Left renal pelvis (tissue), 4 donors: ENCODE measurements at places on chromosomes 7 and 10. TPM values are rescaled to one million over a fixed set of nuclear protein-coding genes. Genes with fewer than 3 reads are reported as not detected.

FANK1 gene
- polyA plus RNA-seq: 2.5 TPM

IMMP2L gene
- polyA plus RNA-seq: 41.5 TPM

PDE6C gene
- 0.67 TPM for polyA plus RNA-seq

CYP2W1 gene
- polyA plus RNA-seq: 1.9 TPM

TET1 gene
- 9.5 TPM for polyA plus RNA-seq

GRCh38 chr10:59626523-59626869 lies 83.2 kb downstream of the SLC16A9 start:
- no peak for DNase-seq

DNA sequence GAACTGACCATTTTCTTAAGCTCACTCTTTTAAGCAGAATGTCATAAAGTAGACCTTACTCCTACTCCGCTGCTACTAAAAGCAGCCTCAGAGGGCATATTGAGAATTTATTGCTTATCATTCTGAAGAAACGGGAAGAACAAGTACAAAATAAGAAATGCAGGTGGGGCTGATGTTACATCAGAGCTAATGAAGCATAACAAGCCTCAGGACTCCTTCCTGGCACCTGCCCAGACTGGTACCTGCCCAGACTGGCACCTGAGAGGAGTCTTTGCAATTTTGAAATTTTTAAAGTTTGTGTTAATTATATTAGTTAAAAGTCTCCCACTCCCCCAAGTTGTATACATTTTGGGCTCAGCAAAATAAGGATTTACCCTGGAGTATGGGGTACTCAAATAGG lies 162.4 kb downstream of the SEMA3E start:
- no peak for DNase-seq

DNA sequence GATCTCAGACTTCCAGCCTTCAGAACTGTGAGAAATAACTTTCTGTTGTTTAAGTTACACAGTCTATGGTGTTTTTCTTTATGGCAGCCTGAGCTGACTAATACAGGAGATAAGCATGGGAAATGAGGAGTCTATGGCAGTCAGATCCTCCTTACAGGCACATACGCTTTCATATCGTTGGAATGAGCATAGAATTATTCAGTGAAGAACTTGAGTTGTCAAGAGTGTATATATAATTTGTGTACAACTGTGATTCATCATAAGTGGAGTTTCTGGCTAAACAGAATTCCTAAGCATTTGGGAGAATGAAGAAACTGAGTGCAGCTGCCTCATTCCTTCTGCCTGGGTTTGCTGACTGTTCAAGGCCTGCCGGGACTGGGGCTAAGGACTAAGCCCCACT lies 516.7 kb downstream of the ADRA2A start:
- DNase-seq: no peak

- DNase-seq: no peak
Observed at GRCh38 chr7:110400411-110400810, 690.5 kb upstream of the LRRN3 start.

DNA sequence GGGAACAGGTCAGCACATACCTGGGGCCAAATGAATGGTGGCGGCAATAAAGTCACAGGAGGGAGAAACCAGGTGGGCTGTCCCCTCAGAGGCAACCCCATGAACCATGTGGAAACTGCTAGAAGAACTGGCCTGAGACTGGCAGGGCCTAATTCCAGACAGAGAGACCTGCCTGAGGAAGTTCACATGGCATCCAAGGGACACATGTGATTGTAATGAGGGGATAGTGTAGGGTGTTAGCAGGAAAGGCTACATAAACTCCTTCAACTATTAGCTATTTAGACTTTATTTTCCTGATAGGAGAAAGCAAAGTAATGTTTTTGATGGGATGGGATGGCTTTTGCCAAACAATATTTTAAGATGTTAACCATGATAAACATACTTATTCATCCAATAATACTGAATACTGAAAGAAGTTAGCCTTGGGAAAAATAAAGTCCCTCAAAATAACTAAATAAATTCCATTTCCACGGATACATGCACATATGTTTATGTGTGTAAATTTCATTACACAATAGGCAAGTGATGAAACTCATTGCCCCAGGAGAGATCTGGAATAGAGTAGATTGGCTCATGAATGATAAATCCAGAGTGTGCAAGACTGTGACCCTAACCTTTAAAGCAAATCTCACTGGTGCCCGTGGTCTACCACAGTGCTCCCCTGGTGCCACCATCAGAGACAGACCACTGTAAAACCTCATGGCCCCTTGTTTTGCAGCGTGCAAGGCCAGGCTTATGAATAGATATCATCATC lies 137.0 kb downstream of the NRF1 start:
- no peak for DNase-seq

DNA sequence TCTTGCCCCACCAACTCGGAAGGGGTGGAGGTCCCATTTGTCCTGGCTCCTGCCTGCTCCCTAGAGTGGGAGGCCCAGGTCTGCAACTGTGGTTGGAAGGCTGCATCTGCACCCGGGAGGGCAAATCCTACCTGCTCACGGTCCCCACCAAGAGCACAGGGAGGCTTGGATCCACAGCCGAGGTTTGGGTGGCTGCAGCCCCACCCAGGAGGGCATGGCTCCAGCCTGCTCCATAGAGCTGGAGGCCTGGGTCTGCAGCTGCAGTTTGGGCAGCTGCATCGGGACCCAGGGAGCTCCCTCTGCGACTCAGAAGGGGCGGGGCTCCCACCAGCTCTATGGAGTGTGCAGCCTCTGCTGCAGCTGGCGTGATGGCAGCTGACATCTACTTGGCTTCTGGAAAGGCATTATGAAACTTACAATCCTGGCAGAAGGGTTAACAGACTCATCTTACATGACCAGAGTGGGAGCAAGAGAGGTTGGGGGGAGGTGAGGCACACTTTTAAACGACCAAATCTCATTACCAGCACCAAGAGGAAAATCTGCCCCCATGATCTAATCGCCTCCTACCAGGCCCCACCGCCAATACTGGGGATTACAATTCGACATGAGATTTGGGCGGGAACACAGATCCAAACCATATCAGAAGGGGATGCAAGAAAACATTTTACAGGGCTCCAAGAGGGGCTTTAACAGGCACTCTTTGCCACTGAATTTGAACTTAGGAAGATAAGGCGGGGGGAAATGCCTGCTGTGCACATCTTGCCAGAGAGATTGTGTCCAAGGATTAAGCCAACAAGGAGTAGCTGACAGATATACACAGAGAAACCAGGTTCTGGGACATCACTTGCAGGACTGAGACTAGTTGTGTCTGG lies 8.2 kb upstream of the BLVRA start:
- no peak for DNase-seq

DNA sequence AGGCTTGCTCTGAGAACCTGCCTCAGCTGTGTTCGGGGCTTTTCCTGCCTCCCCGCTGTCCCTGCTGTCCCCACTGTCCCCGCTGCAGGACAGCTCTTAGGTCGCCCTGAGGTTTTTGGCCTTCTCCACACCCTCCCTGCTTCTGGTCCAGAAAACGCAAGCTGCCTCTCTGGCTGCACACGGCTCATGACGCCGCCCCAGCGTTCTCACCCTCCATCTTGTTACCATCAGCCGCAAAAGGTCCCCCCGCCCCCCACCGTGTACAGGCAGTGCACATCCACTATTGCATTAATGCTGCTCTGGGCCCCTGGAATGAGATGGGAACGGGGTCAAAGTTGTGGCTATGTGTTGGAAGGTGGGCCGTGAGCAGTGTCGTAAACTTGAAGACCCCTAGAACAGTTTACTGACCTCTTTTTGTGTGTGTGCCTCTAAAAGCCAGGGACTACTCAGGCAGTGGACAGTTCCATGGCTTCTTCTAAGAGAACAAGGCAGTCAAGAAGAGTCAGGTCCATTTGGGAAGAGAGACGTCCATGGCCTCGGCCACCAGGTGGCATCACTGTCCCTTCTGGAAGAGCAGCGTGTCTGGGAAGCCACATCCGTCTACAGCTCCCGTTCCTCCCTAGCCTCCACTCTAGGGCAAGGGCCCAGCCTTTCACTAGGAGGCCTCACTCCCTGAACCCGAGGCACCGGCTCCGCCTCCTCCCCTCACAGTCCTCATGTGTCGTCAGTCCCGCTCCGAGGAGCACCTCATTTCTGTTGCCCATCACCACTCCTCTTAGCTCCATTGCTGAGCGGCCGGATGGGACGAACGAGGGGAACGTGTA lies 38.5 kb upstream of the MKRN1 start:
- peak; percentile 73 for DNase-seq
